Bronchial epithelial cell (primary cell): ENCODE measurements at places on chromosomes 16 and 17. TPM values are rescaled to one million over a fixed set of nuclear protein-coding genes. Genes with fewer than 3 reads are reported as not detected.
A peak's percentile ranks its signal among the peaks of the same experiment; 100 is the strongest.

DNA sequence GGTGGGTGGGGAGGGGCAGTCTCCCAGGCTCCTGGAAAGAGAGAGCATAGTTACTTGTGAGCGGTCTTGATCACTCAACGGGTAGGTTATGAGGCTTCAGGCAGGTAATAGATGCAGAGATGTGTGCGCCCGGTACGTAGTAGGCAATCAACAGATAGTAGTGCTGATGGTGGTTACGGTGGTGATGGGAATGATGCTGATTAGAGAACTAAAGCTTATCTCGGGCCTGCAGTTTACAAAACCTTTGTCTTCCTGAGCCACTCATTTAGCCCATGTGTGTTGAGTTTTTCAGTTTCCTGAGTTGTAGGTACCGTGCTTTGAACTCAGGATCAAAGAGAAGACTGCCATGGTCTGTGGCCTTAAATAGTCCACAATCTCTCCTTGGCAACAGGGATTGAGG lies 401.0 kb downstream of the SNX29 start:
- DNase-seq, result no peak

DNA sequence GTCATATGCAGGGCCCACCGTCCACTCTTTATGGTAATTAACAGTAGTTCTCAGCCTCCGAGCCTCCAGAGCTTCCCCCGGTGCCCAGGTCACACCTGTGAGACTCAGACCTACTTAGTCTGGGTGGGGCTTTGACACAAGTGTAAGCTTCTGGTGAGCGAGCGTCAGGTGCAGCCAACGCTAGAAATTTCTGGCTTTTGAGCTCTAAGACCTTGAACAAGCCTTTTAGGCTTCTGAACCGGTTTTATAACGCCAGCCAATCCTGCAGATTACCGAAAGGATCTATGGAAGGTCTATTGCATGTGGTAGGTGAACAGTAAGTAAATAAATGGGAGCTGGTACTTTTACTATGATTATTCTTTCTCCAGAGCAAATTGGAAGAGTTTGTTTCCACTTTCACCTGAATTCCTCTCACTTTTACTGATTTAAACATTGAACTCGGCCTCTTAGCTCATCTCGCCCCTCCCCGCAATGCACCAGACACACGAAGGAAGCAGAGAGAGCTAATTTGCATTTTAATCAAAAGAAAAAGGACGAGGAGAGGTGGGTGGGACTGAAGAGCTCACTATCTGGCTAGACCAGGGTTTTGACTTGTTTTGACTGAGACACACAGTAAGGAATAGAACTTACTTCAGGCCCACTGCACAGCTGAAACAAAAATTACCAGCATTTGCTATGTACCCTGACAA lies 47.1 kb downstream of the ABAT start:
- DNase-seq, result no peak

The OR1A1 gene
- not detected in 2 replicates for total RNA-seq

The BRICD5 gene
- 0.53 and 1.2 TPM in 2 replicates for total RNA-seq

- no peak for DNase-seq
Measured at GRCh38 chr16:69773260-69773947, 11.3 kb downstream of the WWP2 start.

DNA sequence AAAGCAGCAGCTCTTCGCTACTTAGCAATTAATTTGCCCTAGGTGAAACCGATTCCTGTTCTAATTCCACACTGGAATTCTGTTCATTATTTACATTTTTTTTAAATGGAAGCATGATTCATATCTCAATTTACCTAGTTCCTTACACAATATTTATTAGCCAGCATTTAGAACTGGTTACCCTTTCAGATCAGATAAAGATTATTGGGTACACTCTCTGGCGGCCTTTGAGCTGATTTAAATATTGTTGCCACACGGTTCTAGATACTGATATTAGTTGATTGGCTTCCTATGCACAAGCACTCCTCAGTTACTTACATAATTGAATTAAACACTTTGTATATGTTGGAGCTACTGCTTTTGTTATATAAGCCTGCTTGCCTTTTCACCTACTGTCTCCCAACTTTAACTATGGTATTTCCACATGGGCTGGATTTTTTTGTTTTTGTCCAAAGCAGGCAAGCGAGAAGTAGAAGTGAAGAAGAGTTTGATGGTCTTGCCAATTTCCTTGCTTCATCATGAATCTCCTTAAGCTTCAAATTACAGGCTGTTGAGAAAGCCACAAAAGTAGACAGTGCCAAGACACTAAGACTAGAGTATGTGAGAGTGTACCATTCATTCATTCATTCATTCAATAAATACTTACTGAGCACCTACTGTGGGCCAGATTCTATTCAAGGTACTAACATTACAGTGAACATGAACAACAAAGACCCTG lies 3.9 kb upstream of the ALDH3A2 start:
- DNase-seq, result peak; percentile 21

DNA sequence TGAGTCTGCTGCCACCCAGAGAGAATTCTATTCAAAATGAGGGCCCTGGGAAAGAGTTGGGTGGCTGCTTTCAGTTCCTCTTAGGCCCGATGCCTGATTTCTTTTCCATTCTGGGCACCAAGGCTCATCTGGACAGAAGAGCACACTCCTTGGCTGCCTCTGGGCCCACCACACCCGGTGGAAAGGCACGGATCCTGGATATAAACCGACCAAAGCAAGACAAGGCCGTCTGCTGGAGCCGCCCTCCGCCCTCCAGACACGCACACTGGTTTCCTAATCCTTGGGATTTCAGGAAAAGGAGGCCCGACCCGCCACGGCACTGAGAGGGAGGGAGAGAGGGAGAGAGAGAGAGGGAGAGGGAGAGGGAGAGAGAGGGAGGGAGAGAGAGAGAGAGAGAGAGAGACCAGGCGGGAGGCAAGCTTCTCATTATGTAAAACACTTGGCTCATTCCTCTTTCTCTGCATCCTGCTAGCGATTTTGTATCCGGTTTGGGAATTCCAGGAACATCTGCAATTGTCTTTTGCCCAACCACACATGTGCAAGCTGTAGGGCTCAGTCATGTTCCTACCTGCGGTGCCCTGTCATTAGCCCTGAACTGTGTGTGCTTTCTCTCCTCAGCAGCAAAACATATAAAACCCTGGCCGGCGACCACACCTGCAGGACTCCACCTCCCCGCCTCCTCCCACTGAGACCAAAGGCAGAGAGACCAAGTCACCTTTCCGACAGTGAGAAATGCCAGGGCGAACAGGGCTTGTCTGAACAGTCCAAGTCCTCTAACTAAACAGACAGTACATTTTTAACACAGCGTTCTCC lies 347.2 kb downstream of the SOX9 start:
- peak; percentile 96 for DNase-seq

DNA sequence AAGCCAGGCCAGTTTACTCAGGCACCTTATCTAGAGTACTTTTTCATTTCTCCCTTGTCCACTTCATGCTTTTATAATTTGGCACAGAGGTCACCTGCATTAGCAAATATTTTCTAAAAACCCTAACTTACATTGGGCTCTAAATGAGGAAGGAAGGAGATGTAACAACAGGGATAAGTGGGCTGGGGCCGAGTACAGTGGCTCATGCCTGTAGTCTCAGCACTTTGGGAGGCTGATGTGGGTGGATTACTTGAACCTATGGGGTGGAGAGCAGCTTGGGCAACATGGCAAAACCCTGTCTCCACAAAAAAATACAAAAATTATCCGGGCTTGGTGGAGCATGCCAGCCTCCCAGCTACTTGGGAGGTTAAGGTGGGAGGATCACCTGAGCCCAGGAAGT lies 55.9 kb downstream of the TMEM100 start:
- no peak for DNase-seq

The CACNG3 gene
- total RNA-seq, result not detected in 2 replicates

GRCh38 chr16:83355570-83356218 lies 452.1 kb upstream of the HSBP1 start:
- no peak for DNase-seq

GRCh38 chr17:78040440-78041385 lies 82.2 kb downstream of the TNRC6C start:
- DNase-seq, result peak; percentile 39

DNA sequence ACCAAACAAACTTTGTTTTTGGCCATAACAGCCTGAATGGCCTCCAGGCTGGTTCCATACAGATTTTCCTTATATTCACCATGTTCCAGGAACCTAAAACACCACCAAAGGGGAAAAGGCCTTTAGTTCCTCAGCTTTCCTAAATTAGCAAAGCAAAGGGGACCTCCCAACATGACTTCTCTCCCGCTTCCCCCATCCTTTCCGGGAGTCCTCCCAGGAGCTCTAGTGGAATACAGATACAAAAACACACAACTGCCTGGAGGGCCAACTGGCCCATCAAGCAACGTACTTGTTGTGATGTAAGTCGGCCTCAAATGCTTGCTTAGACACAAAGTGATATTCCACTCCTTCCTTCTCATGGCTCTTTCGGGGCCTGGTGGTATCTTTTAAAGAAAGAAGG lies 22.1 kb downstream of the MPP3 start:
- DNase-seq, result no peak

GRCh38 chr16:69818891-69819545 lies 56.9 kb downstream of the WWP2 start:
- no peak for DNase-seq
